ENCODE measurements at places on chromosomes 16 and 17. TPM values are rescaled to one million over a fixed set of nuclear protein-coding genes. Genes with fewer than 3 reads are reported as not detected.

LGALS9 gene
- polyA plus RNA-seq = 2.4 TPM

USP43 gene
- 0.23 TPM for polyA plus RNA-seq

MYH2 gene
- polyA plus RNA-seq = 0.34 TPM

DNA sequence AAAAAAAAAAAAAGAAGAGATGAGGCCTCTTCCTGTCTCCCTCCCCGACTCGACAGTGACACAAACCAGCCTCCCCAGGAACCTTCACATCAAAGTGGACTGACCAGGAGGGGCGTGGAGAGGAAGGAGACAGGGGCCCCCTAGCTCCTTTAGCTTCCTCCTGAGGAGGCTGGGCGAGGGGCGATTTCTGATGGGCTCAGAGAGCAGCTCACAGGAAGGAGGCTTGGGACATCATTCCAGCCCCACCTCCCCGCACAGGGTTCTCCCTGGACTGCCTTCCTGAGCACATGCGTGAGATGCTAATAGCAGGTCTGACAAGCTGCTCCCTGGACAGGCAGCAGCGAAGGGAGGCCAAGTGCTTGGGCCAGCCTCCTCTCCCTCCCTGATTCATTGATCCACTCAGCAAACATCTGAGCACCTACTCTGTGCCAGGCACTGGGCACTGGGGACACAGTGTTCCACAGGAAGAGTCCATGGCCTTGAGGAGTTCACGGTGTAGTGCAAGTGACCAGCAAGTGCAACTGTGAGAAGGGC lies 14.4 kb upstream of the DOK4 start:
- no peak for DNase-seq

DNA sequence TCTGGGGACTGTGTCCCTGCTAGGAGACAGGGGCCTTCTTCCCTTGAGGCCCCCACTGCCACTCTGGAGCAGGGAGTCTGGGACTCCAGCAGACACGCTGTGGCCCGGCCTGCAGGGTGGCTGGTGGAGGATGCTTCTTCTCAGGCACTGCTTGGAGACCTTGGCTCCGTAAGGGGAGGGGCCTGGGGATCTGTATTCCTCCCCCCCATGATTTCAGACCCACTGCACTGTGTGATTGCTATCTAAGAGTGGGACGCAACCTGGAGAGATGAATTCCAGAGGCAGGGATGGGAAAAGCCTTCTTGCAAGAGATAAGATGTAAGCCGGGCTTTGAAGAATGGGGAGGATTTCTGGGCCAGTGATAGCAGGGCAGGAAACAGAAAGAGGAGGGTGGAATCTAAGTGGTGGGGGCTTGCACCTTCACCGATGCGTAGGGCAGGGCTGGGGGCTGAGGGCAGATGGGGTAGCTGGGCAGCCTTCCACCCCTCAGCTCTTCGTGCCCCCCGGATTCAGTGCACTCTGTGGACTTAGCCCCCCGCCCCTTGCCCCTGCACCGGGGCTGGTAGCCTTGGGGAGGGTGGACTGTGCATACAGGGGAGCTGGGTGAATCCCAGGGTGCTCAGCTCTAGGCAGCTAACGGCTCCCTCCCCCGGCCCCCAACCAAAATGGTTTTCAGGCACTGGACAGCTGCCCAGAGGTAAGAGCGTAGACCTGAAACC lies 5.2 kb upstream of the GSE1 start:
- DNase-seq = no peak

GRCh38 chr17:73998249-73998648 lies 205.2 kb upstream of the RPL38 start:
- DNase-seq = no peak

DNA sequence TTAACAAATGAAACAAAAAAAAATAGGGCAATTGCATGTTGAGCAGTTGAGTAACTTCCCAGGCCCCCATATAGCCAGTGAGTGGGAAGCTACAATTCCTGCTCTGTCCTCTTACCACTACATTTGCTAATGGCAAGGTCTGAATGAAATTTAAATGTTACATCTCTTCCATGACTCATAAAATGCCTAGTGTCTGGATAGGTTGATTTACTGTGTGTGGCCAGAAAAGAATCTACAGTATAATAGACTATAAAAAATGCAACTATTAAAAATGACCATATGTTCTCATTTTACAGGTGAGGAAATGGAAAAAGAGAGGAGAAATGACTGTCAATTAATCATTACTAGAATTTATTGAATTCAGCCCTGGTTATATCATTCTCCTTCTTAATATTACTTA lies 1199.3 kb downstream of the CDH11 start:
- peak; percentile 1 for DNase-seq

DNA sequence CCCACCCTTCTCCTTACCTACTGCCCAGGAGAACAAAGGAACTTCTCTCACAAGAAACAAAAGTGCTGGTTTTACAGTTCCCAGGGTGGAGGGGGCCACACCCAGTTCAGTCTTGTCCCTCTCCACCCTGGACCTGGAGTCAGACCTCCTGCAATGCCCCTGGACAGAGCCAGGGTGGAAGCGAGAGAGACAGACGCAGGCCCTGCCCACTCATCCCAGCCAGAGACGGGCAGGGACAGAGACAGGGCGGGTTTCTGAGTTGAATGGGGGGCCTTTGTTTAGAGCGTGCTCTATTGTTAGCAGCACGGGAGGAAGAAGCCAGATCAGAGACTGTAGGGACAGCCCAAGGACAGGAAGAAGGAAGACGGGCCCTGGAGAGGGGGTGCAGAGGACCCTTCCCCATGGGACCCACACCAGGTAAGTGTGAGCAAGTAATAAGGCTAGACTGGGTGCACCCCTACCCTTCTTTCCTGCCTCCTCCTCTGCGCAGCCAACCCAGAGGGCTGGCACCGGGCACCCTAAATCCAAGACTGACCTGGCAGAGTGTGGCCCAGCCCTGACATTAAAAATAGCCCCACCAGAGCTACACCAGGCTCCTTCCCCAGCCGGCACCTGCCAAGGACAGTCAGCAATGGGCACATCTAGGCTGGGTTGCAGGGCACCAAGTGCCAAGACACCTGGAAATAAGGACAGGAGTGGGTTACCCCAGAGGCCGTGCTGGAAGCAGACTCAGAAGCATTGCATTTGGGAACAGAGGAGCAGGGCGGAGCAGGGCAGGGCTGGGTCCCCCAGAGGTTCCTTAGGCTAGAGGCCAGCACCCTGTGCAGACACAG lies 10.9 kb downstream of the JUP start:
- DNase-seq = no peak

DNA sequence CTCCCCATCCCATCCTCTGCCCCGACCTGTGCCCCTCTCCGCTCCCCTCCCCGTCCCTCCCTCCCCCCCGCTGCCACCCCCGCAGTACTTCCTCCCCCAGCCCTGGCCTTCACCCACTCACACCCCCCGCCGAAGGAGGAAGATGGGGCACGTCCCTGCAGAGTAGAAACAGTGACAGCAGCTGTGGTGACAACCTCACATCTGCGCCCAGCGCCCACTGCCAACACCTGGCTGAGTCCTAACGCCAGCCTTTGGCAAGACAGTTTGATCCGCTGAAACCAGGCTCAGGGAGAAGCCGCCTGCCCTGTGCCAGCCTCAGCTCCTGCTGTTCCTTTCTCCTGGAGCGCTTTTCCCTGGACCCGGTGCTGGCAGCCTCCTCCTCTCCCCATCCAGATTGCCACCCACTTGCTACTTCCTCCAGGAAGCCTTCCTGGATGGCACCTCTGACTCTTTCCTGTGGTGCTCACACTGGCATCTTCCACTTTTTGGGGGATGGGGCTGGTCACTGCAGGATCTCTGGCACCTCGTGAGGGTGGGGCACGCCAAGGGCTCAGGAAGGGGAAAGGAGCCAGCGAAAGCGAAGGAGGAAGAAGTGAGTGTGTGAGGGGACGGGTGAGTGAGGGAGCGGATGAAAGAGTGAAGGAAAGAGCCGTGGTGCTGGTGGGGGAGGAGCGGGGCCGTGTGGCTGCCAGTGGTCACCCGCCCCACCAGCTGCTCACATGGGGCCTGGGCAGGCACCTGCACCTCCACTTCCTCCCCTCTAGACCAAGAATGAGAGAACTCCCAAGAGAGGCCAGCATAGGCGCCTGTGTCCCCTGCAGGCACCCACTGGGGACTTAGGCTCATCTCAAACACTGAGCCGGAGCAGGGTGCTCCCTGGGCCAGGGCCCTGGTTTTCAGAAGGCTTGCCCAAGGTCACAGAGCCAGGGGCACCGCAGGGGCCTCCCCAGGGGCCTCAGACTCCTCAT lies 27.0 kb downstream of the ZFPM1 start:
- DNase-seq = no peak

GRCh38 chr17:4049546-4049945 lies 85.3 kb upstream of the ATP2A3 start:
- no peak for DNase-seq

Data from BJ (cell line).